ENCODE measurements at places on chromosomes 11 and 22.

GRCh38 chr11:79013509-79013908, 427.3 kb downstream of the TENM4 start:
- DNase-seq: peak; percentile 45

DNA sequence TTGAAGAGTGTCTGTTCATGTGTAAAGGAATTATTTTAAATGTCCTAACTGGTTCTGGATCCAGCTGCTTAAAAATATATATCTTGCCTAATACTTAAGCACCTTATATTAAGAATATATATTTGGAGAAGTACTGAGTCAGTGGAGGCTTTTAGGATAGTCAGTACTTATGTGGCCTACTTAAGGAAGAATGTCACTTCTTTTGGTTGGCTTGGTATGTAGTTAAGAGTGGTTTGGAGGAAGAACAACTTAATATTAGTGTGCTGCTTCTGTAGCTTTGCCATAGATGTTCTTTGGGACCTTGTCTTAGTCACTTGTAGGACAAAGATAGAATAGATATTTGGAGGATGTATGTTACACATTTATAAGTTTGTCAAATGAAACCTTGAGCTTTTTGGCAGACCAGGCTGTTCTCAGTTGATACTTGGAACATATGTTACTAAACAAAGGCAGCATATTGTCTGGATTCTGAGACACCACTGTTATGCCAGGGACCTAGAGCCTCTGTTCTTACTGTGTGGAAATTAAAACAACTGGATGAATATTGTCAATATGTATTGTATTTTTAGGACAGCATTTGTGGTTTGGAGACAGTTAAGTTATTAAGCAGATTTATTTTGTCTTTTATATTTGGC, 4.9 kb downstream of the HIPK3 start:
- DNase-seq: no peak

GRCh38 chr22:25892678-25893077, 150.7 kb downstream of the MYO18B start:
- DNase-seq: no peak

DNA sequence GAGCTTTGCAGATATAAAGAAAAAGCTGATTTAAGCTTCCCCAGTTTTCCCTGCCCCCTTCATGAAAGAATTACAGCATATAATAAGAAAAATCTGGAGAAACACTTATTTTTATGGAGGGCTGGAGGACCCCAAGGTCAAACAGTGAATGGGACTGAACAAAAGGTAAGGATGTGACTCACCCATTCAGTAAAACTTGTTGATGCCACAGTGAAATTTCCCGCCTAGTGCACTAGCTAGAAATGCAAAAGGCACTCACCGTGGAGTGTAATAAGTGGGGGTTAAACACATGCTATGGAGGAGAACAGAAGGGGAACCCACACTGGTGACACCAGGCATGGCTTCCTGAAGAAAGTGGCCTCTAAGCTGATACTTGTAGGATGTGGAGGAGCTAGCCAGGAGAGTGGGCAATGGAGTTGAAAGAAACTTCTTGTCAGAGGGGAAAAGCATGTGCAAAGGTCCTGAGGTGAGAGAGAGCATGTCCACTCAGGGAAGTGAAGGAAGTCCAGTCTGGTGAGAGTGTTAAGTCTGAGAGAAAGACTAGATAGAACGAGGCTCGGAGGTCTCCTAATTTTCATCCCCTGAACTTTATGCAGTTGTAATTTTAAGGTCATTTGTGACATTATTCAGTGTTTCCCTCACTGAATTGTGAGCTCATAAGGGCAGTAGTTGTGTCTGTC, 77.1 kb downstream of the MIAT start:
- no peak for DNase-seq
